ENCODE measurements at places on chromosomes 13 and 19.

DNA sequence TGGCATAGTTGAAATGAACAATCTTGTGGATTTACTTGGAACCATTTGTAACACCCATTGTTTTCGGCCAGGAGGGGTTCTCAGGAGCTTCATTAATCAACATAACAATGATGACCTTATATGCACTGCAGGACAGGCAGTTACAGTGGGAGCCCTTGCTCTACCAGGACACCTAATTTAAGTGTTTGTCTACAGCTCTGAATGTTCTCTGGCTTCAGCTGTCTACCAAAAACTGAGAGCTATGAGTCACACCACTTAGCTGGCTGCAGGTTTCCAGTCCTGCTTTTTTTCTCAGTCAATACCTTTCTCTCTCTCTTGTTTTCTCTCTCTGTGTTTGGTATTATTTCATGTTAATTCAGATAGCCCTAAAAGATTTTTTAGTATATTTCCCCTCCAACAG lies 105.4 kb upstream of the MBNL2 start:
- no peak for DNase-seq

DNA sequence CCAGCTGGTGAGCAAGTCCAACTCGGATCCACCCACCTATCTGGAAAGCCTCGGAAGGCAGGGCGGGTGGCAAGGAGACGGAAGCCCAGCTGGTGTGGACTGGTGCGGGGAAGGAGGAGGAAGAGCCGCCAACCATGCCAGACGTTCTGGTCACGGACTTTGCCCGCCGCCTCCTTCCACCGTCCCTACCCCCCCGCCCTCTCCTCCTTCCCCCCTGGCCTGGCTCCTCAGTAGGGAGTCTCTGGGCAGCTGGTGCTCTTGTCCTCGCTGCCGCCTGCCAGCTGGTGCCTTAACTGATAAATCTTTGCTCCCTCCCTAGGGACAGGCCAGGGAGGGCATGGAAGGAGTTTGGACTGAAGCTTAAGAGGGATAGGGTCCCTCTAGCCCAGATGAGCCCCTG lies 4.8 kb downstream of the SYNGR4 start:
- DNase-seq: no peak

DNA sequence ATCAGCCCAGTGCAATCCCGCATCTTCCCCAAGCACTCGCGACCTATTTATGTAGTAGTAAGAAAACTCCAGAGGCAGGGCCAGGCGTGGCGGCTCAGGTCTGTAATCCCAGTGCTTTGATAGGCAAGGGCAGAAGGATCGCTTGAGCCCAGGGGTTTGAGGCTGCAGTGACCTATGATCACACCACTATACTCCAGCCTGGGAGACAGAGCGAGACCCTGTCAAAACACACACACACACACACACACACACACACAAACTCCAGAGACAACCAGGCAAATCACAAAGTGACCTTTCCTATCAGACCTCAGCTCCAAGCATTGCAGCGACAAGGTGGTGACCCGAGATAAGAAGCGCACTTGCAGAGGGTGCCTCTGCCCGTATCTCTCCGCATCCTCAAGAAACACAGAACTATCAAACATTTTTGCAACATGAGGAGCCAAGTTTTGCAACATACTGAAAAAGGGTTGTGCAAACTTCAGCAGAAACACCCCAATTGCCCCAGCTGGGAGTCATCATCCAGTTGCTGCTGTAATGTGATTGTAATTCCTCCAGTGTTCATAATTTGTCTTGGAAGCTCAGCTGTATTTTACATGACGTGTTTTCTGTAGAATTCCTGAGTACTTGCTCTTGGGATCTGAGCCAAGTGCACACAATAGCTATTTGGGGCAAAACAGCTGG lies 8.7 kb upstream of the KLF2 start:
- DNase-seq: no peak

- no peak for DNase-seq
Observed at GRCh38 chr13:113216254-113217048, 7.0 kb downstream of the CUL4A start.

DNA sequence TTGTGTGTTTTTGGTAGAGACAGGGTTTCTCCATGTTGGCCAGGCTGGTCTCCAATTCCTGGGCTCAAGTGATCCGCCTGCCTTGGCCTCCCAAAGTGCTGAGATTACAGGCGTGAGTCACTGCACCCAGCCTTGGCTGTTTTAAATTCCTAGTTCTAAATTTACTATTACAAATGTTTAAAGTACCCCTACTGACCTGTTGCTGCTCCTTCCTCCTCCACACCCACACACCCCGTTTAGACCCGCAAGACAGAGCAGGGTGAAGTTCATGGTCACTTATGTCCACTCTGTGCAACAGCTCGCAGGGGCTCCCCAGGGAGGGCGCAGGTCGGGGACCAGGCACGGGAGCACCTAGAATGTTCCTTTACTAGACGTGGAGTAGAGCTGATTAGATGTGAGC lies 28.7 kb downstream of the TMEM161A start:
- DNase-seq: no peak

DNA sequence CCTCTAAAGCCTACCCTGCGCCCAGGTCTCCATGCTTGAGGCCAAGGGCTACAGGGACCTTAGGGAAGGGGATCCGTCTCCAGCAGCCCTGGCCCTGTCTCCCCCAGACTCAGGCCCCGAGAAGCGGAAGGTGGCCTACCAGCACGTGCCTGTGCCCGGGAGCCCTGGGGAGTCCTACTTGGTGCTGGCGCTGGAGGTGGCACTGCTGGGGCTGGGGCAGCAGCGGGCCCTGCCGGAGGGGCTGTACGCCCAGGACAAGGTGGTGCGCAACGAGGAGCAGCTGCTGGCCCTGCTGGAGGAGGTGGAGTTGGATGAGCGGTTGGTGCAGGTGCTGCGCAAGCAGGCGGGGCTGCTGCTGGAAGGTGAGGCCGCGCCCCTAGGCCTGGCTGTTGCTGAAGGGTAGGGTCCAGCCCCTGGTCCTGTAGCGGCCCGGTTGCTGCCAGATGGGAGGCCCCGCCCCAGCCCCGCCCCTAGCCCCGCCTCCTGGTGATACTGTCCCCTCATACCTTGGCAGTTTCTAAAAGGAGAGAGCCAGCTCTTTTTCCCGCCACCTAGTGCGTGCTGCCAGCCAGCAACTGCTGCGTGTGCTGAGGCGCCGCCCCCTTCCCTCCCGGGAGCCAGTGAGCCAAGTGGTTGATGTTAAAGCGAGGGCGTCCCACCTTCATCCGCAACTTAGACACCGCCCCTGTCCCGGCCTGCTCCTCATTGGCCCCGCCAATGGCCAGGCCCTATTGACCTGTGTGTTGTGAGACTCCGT lies 22.6 kb downstream of the ZSWIM4 start:
- no peak for DNase-seq

DNA sequence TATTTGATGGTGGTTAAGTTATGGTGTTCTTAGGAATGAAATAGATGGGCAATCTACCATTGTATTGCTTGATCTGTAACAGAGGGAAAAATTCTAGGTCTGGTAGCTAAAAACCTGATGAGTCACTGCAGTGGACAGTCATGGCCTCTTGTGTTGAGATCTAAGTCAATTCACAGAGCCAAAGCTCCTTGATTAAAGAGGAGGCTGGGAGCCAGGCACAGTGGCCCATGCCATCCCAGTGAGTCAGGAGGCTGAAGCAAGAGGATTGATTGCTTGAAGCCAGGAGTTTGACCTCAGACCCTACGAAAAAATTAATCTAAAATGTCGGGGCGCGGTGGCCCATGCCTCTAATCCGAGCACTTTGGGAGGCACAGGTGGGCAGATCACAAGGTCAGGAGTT lies 67.1 kb upstream of the KPNA3 start:
- DNase-seq: no peak

- DNase-seq: no peak
Observed at GRCh38 chr13:50195045-50195444, 179.8 kb downstream of the KCNRG start.

GRCh38 chr19:15149737-15150136 lies 42.5 kb downstream of the SYDE1 start:
- DNase-seq: no peak

DNA sequence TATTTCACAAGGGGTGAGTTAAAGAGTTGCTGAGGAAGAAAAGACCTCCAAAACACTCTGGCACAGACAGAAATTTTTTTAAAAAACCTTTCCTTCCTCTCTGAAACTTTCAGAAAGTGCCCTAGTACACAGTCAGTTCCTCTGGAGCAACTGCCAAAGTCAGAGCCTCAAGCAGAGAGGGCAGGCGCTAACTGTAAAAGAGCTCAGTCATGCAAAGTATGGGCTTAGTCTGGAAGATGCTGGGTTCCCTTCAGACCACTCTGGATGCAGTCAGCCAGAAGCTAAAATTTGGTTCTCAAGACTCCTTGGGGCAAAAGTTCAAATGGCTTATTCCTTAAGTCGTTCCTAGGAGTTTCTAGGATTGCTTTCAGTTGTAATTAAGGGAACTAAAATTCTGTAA lies 671.6 kb downstream of the PCDH9 start:
- DNase-seq: no peak

GRCh38 chr13:106100171-106100919 lies 435.1 kb downstream of the EFNB2 start:
- DNase-seq: no peak

- no peak for DNase-seq
Observed at GRCh38 chr19:19204181-19204580, 967 bp upstream of the NR2C2AP start.

GRCh38 chr19:48473161-48473966 lies 4.2 kb downstream of the CYTH2 start:
- no peak for DNase-seq

DNA sequence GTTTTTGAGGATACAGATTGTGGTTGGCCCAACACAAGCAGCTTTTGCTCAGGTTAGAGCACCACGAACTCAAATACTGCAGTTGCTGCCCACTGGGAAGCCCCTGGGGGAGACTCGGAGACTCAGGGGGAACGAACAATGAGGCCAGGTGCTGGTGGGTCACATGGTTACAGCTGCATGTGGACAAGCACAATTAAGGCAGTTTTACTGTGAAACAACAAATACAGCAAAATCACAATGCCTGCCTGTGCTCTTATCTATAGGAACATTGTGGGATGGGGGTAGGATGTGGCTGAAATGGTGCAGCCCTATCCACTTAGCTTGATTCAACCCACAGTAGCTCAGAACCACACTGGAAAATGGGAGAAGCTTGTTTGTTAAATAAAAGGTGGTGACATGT lies 119.7 kb upstream of the SPATA13 start:
- DNase-seq: no peak

GRCh38 chr13:29853131-29853530 lies 2.7 kb upstream of the UBL3 start:
- no peak for DNase-seq

DNA sequence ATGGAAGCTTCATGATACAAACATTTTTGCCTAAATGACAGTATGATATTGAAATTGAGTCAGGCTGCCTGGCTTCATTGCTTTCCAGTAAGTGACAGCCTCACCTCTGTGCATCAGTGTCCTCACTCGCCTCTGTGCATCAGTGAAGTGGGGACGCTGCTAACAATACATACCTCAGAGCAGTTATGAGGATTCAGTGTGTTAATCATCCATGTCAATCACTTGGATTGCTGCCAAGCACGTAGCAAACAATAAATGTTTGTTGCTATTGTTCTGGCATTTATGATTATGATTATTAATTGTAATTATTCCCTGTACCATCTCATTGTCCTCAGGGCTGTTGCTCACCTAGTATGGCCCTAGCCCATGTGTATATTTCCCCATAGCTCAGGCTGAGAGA lies 8.8 kb downstream of the PPP2R1A start:
- no peak for DNase-seq

- DNase-seq: no peak
Observed at GRCh38 chr13:109297628-109298027, 488.8 kb downstream of the IRS2 start.

GRCh38 chr13:34672631-34673030 lies 269.4 kb upstream of the NBEA start:
- no peak for DNase-seq

DNA sequence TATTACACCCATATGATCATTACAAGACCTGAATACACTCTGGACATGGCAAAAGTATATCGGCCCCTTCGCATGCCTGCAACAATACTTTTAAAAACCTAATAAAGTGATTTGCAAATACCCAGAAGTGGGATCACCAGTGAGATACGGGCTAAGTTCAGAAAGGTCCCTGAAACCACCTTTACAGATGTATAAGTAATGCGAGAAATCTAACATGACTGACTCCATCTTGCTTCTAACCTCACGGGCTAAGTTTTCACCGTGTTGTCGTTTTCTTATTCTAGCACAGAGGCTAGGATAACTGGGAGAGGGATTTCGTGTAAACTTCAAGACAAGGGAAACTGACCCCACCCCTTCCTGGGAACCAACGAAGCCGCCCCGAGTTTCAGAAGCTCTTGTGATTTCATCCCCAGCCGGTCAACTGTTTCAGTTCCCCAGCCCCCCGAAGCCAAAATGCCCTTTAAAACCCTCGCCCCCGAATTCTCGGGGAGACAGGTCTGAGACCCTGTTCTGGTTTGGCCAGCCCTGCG lies 703 bp downstream of the NEK3 start:
- DNase-seq: no peak

DNA sequence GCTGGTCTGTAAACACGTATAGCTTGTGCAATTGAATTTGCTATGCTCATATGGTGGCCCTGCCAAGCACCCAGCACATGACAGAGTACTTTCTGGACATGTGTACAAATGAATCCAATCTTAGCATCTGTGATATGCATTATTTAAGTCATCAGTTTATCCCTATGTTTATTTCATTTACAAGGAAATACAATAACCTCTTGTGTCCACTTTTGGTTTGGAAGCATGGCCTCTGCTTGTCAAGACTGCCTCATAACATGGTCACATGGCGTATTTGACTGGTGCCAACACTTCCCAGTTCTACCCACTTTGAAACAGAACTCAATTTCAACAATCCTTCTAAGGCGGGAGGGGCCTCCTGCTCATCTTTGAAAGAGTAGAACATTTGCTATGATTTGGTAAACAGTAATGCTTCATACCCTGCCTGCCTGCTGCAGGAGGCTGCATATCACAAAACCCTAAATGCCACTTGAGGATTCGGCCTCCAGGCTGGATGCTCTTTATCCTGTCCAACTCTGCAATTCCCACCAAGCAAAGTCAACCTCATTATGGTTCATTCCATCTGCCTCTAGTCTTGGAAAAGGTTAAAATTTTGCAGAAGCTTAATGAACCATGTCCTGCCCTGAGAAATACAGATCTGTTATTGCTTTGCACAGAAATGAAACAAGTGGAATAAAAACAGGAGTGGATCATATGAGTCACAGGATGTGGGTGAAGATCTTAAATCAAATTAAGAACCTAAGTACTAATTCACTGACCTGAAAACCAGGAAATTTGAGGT lies 151.3 kb downstream of the CYSLTR2 start:
- no peak for DNase-seq

- DNase-seq: no peak
Observed at GRCh38 chr13:24288870-24289269, 20.5 kb upstream of the C1QTNF9 start.

DNA sequence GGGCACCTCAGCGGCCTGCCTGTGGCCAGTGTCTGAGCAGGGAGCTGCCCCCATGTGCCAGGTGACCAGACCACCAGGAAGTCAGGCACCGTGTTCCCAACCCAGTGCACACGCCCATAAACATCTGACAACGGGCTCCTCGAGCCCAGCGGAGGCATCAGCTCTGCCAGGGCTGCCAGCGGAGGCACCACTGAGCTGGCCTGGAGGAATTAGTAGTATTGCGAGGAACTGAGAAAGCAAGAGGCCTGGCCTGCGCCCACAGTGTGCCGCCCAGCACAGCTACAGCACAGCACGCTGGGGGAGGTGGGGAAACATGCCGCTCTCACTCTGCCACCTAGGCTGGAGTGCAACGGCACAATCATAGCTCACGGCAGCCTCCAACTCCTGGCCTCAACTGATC lies 44.6 kb downstream of the ANKRD27 start:
- DNase-seq: no peak
